Activated T-helper 2 cell treated with anti-CD3 and anti-CD28 coated beads, Interferon-gamma antibody, Interleukin-2, Interleukin-4, amounts not matched to agents 10 μg/mL and 5 μg/mL and 100 μg/mL, durations not matched to agents 14 hours and 24 hours and 36 hours (primary cell): ENCODE measurements at places on chromosomes 16 and 17. TPM values are rescaled to one million over a fixed set of nuclear protein-coding genes. Genes with fewer than 3 reads are reported as not detected.

The CCDC200 gene
- not detected in 2 replicates for total RNA-seq

The IL17C gene
- not detected in 2 replicates for total RNA-seq

The C16orf86 gene
- 1.4 and 1.8 TPM in 2 replicates for total RNA-seq

The SEPTIN12 gene
- not detected in 2 replicates for total RNA-seq

The ASGR1 gene
- 1.7 and 1.8 TPM in 2 replicates for total RNA-seq

The PRR15L gene
- not detected in 2 replicates for total RNA-seq

The NAA60 gene
- total RNA-seq: 31.0 and 36.2 TPM in 2 replicates

The KRT36 gene
- not detected in 2 replicates for total RNA-seq

The FBXO39 gene
- total RNA-seq: 0.11 TPM in 1 of 2 replicates, not detected in the other

The YBX2 gene
- 0.43 and 0.51 TPM in 2 replicates for total RNA-seq

The CDIPT gene
- total RNA-seq: 64.2 and 66.6 TPM in 2 replicates

The DOC2B gene
- 0.30 and 0.37 TPM in 2 replicates for total RNA-seq

The PSMC5 gene
- 185 and 204 TPM in 2 replicates for total RNA-seq

The SLC25A10 gene
- total RNA-seq: 36.4 and 39.5 TPM in 2 replicates

The CCDC40 gene
- total RNA-seq: 0.18 TPM in 1 of 2 replicates, not detected in the other

The LRRC75A gene
- 2.0 and 2.6 TPM in 2 replicates for total RNA-seq

The TP53TG3B gene
- not detected in 2 replicates for total RNA-seq

The GDPD3 gene
- total RNA-seq: 6.4 and 7.7 TPM in 2 replicates

The KRTAP4-6 gene
- not detected in 2 replicates for total RNA-seq

The SLC5A2 gene
- total RNA-seq: not detected in 2 replicates

The KCNJ18 gene
- not detected in 2 replicates for total RNA-seq

The ATP1B2 gene
- 0.32 and 0.37 TPM in 2 replicates for total RNA-seq

The P2RX1 gene
- 4.0 and 4.1 TPM in 2 replicates for total RNA-seq

The HNF1B gene
- 4.6 and 5.0 TPM in 2 replicates for total RNA-seq
